Omental fat pad (tissue), 4 donors: ENCODE measurements at places on chromosomes 6 and 20.

GRCh38 chr20:49303065-49303552 is 25.3 kb upstream of the ZNFX1 start:
- no peak for DNase-seq

DNA sequence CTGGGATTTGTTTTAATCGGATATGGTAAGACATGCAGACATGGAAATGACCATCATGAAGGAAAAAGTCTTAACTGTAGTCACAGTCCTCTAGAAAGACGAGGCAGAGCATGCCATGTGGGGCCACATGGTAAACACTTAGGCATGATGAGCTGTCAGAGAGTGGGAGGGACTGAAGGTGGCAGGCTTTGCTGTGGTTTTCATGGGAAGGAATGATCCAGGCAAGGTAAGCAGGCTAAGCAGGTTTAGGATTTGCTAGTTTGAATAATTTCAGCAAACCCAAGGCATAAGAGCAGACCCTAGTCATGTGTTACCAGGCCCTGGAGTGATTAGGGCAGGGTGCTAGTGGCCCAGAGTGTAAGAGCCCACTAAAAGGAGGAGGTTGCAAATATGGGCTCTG is 47.2 kb upstream of the STMND1 start:
- no peak for DNase-seq

DNA sequence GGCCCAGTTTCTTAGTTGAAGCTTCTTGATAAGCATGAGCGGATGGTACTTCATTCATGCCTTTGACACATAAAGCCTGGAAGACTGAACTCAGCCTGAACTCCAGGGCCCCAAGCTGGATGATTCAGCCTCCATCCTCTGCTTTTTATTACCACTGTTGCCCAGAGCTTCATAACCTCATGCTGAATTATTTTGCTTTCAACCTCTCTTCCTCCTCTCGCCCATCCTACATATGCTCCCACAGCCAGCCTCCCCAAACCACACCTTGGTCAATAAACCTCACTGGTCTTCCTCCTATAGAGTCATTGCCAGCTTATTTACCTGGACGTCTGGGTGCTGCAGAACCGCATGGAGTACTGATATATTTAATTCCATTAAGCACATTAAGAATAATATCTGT is 59.4 kb downstream of the SLC35B3 start:
- DNase-seq: no peak

- no peak for DNase-seq
Measured at GRCh38 chr6:167329014-167329413, 4.1 kb downstream of the TTLL2 start.

GRCh38 chr20:62590309-62591121 is 51.8 kb upstream of the SLCO4A1 start:
- peak; percentile 51 for DNase-seq

GRCh38 chr6:37259191-37259590 is 1.2 kb upstream of the TMEM217 start:
- DNase-seq: no peak

DNA sequence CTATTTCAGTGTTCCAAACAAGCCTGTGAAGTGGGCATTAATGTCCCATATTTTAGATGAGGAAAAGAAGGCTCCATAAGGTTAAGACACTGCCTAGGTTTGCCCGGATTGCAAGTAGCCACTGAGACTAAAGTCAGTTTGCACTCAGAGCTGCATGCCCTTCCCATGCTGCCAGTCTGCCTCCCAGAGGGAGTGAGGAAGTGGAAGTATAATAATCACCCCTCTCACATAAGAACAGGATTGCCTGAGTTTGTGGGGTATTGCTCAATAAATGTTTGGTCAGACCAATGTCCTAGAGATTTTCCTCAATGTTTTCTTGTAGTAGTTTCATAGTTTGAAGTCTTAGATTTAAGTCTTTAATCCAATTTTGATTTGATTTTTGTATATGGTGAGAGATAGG is 43.9 kb upstream of the CLIC5 start:
- no peak for DNase-seq

- no peak for DNase-seq
Measured at GRCh38 chr20:51500311-51500710, 42.2 kb downstream of the NFATC2 start.

GRCh38 chr6:2639896-2640295 is 110.8 kb downstream of the MYLK4 start:
- no peak for DNase-seq

GRCh38 chr20:21074605-21075336 is 31.4 kb downstream of the LINC00237 start:
- no peak for DNase-seq

GRCh38 chr20:33676652-33677645 is 2.7 kb upstream of the NECAB3 start:
- DNase-seq: no peak

DNA sequence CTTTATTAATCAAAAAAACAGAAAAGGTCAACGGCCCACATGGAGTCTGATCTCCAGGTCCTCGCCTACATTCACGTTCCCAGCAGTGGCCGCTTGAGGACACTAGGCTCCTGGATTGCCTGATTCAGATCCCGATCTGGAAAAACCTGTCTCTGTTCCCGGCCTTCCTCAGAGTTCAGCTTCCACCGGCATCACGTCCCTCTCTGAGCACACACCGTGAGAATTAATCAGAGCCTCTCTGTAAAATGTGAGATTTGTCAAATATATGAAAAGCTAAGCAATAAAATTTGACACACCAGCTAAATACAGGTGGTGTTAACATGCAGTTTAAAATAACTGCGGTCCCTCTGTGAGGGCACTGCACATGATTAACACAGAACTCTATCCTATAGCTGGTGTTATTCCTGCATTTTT is 122.8 kb upstream of the COL21A1 start:
- DNase-seq: no peak

GRCh38 chr6:166778776-166779175 is 151.7 kb upstream of the RPS6KA2 start:
- DNase-seq: no peak

DNA sequence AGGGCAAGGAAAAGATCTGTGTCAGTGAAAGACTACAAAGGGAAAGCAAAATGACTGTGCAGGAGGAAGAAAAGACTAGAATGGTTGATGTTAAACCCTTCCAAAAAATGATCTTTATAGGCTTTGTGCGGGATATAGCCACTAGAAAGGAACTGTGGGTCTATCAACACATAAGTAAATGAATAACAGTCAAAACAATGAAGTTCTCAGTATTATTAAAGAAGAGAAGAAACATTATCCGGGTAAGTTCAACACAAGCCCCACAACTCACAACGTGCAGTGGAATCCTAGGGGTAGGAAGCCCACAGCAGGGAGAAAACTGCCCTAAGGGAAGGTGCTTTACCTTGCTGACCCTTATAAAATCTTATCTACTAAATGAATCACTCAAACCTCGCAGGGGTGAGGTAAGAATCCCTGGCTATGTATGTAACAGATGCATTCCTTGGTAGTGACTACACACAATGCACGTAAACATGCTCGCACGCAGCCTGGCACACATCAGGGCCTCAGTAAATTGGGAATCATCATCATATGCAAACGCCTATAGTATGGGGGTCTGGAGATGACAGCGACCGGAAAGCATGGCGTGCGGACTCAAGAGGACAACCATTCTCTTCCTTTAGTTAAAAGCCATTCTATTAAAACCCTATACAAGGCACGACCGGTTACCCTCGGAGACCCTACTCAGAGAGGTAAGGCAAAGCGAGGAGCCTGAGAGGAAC is 11.3 kb downstream of the TFAP2A start:
- DNase-seq: no peak

DNA sequence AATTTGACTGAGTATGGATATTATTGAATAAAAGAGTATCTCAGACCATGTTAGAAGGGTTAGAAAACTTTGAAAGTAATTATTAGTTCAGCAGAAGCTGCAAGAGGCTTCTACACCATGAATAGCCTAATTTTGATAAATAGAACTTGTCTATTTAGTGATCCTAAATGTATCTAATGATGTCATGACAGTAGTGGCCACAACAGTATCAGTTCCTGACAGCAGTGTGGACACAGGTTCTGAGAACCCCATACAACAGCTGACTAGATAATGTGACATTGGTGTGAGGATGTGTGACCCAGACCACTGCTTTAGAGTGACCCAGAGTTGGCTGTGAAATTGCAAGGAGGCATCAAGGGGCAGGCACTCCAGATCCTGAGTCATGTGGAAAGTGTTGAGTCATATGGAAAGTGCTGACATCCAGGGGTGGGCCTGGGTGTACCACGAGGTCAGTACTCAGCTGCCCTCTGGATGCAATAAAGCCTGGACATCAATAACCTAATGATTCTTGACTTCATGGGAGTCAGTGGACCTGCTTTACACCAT is 754.7 kb downstream of the DHX35 start:
- DNase-seq: no peak

- DNase-seq: no peak
Measured at GRCh38 chr6:815348-815738, 122.4 kb upstream of the EXOC2 start.

- DNase-seq: no peak
Measured at GRCh38 chr6:4773181-4773580, 3.0 kb upstream of the CDYL start.

DNA sequence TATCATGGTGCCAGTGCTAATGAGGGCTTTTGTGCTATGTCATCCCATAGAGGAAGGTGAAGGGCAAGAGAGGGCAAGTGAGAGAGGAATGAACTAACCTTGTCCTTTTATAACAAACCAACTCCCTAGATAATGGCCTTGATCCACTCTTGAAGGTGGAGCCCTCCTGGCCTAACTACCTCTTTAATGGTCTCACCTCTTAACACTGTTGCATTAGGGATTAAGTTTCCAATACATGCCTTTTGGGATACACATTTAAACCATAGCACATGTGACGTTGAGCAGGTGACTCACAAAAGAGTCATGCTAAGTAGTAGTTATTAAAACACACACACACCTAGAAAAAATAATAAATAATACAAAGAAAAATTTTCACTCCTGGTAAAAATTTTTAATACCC is 36.9 kb downstream of the CCN2 start:
- DNase-seq: no peak
